Hindlimb muscle (tissue), 1 donor: ENCODE measurements at places on chromosomes 3 and 15.

GRCh38 chr3:121834157-121834670, 646 bp downstream of the IQCB1 start:
- no peak for DNase-seq

GRCh38 chr3:81891055-81891895, 129.8 kb upstream of the GBE1 start:
- no peak for DNase-seq

DNA sequence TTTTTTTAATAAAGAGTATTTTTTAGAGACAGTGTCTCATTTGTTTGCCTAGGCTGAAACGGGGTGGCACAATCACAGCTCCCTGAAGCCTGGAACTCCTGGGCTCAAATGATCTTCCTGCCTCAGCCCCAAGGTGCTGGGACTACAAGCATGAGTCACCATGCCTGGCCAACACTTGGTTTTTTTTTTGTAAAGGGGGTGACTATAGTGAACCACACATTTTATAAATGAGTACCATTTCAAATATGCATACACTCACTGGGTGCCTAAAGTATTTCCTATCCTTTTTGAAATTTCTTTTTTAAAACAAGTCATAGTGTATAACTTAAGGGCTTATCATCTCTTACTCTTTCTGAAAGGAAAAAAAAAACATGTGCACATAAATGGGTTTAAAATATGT, 325.2 kb upstream of the MEIS2 start:
- DNase-seq = no peak

GRCh38 chr15:82680200-82681102, 29.2 kb downstream of the AP3B2 start:
- no peak for DNase-seq

- DNase-seq = no peak
Measured at GRCh38 chr15:99122831-99123712, 18.2 kb downstream of the SYNM start.

DNA sequence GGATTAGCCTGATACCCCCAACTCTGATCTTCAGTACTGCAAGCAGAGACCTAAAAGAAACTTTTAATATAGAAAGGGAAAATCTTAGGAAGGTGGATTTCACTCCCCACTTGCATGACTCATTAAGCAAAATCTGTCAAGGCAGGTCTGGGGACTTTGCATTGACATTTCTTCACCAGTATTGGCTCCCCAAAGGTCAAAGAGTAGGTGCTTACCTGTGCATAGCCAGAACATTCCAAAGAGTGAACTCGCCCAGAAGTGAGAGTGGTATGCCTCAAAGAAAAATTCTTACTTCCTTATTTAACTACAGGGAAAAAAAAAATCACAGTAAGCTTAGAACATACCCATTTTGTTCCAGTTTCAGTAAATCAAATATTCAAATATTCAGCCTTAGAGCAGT, 140.9 kb upstream of the TP63 start:
- DNase-seq = no peak

GRCh38 chr3:178671791-178672190, 135.6 kb downstream of the KCNMB2 start:
- no peak for DNase-seq

- no peak for DNase-seq
Measured at GRCh38 chr3:15666277-15666676, 64.7 kb downstream of the BTD start.
